Activated T-cell treated with anti-CD3 and anti-CD28 coated beads, Interleukin-2, amount 50 U/mL, for 72 hours (primary cell): ENCODE measurements at places on chromosomes 6 and 20.

- DNase-seq: no peak
These were observed 34.8 kb downstream of the IYD start for GRCh38 chr6:150403458-150404246.

DNA sequence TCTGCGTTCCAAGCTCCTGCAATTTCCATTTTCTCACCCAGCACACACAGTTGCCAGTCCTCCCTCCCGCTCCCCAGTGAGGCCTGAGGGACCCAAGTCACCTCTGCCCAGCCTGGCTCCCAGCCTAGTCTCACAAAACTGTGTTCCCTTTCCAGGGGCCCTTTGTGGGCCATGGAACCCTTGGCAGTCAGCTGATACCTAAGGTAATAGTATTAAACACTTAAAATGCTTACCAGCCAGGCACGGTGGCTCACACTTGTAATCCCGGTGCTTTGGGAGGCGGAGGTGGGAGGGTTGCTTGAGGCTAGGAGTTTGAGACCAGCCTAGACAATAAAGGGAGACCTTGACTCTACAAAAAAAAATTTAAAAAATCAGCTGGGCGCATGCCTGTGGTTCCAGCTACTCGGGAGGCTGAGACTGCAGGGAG, 3.2 kb upstream of the RBM38 start:
- no peak for DNase-seq

DNA sequence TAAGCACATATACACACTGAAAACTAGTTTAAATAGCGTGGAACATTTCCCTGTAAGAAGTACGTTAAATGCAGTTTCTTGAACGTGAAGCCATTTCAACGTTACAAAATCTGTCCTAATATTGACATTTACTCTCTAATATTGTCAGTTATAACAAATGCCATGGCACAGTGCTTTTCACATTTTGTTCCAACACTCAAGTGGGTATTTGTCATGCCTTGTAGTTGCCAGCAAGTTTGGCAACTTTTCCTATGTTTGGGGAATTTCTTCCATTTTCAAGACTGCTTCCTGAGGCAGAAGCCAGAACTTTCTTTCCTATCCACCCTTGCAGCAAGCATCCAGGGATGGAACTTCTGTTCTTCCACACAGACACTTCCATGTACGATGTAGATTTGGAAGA, 63.0 kb downstream of the STX11 start:
- DNase-seq: no peak

DNA sequence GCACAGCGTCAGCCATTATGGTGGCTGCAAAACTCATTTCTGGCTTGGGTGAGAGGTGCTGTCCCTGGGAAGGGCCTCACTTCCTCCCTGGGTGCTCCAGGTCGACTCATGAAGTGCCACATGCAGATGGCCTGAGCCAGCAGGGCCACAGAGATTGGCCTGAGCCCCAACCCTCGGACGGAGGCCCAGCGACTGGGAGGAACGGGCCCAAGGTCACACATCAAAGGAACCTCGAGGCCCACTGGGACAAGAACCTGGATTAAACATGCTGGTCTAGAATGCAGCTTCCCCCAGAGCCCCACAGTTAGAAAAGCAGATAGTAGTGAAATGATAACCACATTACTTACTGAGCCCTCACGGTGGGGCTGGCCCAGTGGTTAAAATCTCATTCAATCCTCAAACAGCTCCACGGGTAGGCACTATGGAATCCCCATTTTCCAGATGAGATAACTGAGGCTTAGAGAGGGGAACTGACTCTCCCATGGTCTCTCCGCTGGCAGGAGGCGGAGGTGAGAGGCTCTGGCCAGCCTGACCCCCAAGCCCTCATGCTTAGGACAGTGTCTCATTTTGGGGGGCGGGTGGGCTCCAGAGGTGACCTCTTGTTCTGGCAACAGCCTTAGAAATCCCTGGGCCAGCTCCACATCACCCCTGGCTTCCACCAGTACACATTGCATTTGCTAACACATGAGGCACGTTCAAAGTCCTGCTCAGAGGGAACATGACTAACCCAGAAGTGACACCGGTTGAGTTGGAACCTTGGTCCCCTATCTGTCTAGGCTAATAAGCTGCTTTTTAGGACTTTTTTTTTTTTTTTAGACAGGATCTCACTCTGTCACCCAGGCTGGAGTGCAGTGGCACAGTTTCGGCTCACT, 53.0 kb downstream of the SRC start:
- no peak for DNase-seq

GRCh38 chr6:9463311-9463710, 951.6 kb downstream of the TFAP2A start:
- no peak for DNase-seq

DNA sequence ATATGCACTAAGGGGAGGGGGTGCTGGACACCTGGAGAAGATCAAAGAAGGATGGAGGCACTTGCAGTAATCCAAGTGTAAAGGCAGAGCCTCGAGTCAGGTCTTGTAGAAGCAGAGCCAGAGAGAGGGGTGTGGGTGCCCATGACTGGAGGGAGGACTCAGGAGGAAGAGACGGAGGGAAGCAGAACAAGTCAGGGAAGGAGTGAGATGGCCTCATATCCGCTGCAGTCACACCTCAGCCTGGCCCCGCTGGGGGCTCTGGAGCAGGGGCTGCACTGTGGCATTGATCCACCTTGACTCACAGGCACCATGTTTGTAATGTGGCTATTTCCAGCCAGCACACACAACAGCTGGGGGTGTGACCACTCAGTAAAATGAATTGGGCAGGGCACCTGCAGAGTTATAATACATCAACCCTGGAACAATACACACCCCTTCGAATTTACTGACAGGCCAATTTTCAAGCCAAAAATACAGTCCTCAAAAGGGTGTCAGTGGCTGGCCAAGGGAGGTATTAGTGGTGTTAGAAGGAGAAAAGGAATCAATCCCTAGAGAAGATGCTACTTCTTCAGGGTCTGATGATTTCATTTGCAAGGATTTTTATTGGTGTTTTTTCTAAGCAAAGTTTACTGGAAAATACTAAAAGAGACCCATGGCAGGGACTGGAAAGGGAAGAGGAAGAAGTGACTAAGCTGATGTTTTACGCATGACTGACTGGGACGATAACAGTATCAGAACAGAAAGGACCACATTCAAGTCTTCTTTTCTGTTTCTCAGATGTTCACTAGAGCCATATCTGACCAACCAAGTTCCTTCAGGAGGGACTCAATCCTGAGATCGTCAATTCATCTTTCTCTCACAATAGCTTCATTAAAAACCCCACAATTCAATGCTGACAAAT, 18.9 kb upstream of the NXT1 start:
- no peak for DNase-seq

- no peak for DNase-seq
These were observed 37.9 kb upstream of the TGM2 start for GRCh38 chr20:38202982-38203293.

DNA sequence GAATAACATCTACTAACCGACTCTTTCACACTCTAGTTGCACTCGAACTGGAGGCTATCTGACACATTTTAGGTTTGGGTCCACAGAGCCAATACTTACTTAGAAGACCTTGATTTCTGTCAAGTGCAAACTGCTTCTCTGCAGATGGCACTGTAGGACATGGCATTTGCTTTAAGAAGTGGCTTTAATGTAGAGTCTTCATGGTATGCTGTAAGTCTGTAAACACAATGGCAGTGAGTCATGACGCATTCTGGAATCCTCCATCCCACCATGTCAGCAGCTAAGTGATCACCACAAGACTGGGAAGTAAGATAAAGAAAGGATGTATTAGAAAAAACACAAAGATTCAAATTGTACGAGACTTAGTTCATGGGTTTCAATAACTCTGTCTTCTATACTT, 377.0 kb upstream of the NOX3 start:
- DNase-seq: no peak

DNA sequence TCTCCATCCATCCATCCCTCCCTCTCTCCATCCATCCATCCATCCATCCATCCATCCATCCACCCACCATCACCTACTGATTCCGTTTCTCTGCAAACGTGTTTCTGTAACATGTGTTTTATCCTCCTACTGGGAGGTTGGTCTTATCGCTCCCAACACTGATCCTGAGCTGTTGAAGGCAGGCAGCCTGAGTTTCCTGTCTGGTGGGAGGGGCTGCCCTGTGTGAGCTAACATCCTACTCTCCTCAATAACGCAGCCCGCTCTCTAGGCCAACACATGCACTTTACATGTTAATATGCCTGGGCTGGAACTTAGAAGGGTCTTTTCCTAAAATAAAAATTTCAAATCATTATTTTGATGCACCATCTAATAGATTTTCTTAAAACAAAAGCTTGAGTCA, 126.5 kb downstream of the WDR27 start:
- no peak for DNase-seq

- no peak for DNase-seq
These were observed 273.0 kb downstream of the ADGB start for GRCh38 chr6:146871611-146872425.
